Activated CD8-positive, alpha-beta memory T cell treated with anti-CD3 and anti-CD28 coated beads for 4 hours (primary cell): ENCODE measurements at places on chromosomes 1 and 21.

GRCh38 chr1:191729742-191730141, 428.5 kb upstream of the RGS18 start:
- DNase-seq, result no peak

DNA sequence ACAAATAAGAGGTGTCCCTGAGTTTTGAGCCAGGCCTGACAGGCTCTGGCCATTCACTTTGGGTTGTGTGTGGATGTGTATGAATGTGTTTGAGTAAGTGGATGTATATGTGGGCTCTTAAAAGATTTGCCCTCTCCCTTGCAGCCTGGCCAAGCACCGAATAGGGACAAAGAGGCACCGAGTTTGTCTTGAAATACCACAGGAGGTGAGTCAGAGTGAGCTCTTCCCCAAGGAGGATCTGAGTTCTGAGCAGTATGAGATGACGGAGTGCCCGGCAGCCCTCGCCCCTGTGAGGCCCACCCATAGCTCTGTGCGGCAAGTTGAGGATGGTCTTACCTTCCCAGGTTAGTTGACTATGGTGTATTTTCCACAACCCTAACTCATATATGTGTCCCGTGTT, 19.0 kb downstream of the KDM4A start:
- no peak for DNase-seq

DNA sequence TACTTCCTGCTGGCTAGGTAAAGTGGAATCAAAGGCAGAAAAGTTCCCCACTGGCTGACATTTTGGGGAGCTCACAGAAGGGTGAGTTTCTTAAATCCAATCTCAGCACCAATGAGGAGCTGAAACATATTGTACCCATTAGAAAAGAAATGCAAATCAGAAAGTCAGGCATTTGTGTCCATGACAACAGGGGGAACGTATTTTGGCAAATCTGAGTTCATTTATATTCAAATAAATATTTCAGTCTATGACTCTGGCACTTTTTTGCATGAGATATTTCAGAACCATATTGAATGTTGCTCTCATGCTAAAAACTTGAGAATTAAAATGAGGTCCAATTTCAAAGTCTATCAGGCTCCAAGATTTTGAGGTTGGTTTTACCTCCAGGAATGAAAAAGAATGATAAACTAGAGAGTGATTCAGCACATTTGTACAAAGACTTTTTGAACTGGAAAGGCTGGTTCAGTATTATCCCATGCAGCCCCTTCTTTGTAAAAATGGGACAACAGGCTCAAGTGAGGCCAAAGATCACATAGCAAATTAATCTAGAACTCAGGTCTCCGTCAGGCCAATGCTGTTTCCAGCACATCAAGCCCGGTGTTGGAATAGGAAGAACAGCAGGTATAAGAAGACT, 202.2 kb downstream of the RRAGC start:
- DNase-seq, result no peak

GRCh38 chr1:232620356-232620969, 9.5 kb downstream of the SIPA1L2 start:
- no peak for DNase-seq

- DNase-seq, result no peak
Measured at GRCh38 chr1:69502991-69503390, 64.7 kb upstream of the LRRC7 start.

DNA sequence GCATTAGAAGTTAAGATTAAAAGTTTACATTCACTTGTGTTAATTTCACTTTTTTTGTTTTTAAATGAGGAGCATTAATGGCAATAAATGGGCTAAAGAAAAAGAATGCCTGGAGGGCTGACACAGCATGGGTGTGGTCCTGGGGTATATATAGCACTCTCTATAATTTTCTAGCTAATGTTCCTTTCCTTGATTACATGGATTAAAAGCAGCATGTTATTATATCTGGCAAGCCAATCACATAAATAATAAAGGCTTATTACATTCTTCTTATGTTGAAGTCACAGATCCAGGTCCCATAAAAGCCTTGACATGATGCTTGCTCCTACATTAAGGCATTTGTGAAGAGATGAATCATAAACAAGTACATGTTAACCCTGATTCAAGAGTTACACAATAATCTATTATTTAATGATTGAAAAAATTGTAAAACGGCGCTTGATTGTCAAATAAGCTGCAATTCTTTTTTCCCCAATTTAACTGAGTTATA, 91.4 kb downstream of the LYPLAL1 start:
- DNase-seq, result no peak

GRCh38 chr1:941588-942383, 17.3 kb downstream of the NOC2L start:
- DNase-seq, result no peak

GRCh38 chr1:221449801-221450470, 292.0 kb downstream of the DUSP10 start:
- no peak for DNase-seq

GRCh38 chr21:37028570-37028969, 22.1 kb downstream of the RIPPLY3 start:
- DNase-seq, result no peak

GRCh38 chr1:203601716-203602309, 24.8 kb upstream of the ATP2B4 start:
- DNase-seq, result no peak

DNA sequence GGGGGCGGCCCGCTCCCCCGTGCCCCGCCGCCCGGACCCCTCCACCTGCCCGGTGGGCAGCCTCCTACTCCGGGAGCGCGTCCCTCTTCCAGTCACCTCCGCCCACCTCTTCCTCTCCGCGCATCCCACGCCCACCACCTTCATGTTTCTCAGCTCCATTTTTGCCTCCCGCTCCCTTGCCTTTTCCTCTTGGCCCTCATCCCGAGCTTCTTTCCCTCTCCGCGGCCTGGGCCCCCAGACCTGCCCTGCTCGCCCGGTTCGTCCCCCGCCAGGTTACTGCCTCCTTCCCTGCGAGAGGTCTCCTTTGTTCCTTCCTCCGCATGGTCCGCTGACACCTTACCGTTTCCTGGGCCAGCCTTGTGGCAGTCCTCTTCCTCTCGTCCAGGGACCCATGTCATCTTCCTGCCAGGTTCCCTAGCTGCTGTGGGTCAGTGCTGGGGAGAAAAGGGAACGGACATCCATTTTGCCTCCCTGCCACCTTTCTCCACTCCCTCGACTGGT, 563 bp downstream of the QSOX1 start:
- no peak for DNase-seq

- no peak for DNase-seq
Measured at GRCh38 chr1:39391691-39392679, 99.5 kb upstream of the BMP8A start.

DNA sequence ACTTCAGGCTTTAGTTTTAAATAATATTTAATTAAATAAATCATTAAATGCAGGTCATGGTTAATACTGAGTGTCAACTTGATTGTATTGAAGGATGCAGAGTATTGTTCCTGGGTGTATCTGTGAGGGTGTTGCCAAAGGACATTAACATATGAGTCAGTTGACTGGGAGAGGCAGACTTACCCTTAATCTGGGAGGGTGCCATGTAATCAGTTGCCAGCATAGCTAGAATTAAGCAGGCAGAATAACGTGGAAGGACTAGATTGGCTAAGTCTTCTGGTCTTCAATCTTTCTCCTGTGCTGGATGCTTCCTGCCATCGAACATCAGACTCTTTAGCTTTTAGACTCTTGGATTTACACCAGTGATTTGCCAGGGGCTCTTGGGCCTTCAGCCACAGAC, 85.3 kb downstream of the MAP3K21 start:
- DNase-seq, result no peak

GRCh38 chr21:17901458-17902079, 82.4 kb upstream of the C21orf91 start:
- no peak for DNase-seq

- DNase-seq, result no peak
Measured at GRCh38 chr1:56065729-56066128, 513.6 kb downstream of the PLPP3 start.

DNA sequence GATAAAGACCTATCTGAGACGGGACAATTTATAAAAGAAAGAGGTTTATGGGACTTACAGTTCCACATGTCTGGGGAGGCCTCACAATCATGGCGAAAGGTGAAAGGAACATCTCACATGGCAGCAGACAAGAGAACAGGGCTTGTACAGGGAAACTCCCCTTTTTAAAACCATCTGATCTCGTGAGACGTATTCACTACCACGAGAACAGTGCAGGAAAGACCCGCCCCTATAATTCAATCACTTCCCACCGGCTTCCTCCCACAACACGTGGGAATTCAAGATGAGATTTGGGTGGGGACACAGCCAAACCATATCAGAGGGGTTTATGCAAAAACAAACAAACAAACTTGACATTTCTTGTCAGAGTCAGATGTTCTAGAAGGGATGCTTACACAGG, 89.7 kb downstream of the PLPP3 start:
- DNase-seq, result no peak

GRCh38 chr1:199762572-199762971, 264.9 kb upstream of the NR5A2 start:
- DNase-seq, result no peak

GRCh38 chr1:116496380-116496779, 74.4 kb downstream of the CD58 start:
- no peak for DNase-seq

DNA sequence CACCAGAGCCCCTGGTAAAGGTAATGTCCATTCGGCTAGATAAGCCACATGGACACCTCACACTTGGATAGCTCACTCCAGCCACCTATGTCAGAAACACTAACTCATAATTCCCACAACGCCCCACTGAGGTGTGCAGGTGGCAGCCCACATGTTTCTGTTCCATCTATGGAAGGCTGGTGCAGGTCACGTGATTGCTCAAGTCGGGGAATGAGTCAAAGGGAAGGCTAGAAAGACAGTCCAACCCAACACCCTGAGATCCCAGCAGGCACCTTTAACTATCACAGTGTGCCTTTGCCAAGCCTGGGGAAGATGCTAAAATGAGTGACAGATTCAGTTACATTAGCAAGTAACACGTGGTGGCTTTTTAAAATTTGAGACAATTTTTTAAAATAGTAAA, 45.3 kb upstream of the KCNE1 start:
- no peak for DNase-seq
